ENCODE measurements at places on chromosomes 13 and 19. TPM values are rescaled to one million over a fixed set of nuclear protein-coding genes. Genes with fewer than 3 reads are reported as not detected.

Gene ICAM4
- total RNA-seq = 0.23 TPM

Gene ZNF497
- total RNA-seq = 1.5 TPM

Gene PALM3
- total RNA-seq = 0.16 TPM

DNA sequence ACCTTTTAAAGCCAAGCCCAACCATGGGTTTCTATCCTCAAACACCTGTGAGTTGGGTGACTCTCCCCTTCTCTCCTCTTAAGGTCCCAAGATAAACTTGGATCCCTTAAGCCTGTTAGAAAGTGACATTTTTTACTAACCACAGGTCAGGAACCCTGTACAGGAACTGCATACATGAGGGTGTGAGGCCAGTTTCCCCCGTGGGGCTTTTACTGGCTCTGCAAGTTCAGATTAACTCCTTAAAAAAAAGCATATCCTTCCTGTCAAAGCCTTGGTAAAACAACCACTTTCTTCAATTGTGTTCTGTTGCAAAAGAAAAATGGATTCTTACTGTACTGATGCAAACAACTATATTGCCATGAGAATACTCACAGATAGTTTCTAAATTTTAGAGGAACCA, 2638.7 kb upstream of the PCDH20 start:
- no peak for DNase-seq

Gene SLITRK5
- total RNA-seq = not detected

DNA sequence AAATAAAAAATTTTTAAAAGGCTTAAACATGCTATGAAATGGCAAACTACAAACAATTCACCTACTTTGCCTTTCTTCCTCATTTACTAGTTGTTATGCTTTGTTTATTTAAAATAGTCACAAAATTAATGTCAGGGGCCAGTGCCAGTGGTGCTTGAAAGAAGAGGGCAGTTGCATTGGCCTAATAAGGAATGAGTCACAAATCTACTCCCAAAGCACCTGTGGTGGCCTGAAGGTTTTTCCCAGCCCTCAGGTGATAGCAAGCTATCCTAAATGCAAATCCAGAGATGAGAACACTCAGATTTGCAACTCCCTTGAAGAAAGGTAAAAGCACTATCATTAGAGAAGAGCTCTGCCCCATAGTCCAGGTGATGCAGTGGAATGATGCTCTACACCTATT, 103.6 kb downstream of the MBNL2 start:
- no peak for DNase-seq

- peak; percentile 19 for DNase-seq
These were observed 1.5 kb upstream of the UPF3A start for GRCh38 chr13:114279758-114280355.

Gene PNMA8B
- total RNA-seq = 0.07 TPM

Gene ZNF426
- 12.3 TPM for total RNA-seq

Measured in activated CD4-positive, alpha-beta T cell treated with anti-CD3 and anti-CD28 coated beads for 36 hours (primary cell).